ENCODE measurements at places on chromosomes 2 and 18.

- DNase-seq = no peak
Observed at GRCh38 chr2:34291076-34291475, 692.0 kb upstream of the FAM98A start.

DNA sequence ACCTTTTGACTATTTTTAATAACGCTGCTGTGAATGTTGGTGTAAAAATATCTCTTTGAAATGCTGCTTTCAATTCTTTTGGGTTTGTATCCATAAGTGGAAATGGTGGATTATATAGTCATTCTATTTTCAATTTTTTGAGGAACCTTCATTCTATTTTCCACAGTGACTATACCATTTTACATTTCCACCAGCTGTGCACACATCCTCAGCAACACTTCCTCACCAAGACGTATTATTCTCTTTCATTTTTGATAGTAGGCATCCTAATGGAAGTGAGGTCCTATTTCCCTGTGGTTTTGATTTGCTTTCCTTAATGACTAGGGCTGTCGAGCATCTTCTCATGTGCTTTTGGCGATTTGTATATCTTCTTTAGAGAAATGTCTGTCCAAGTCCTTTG is 14.8 kb downstream of the CASP10 start:
- no peak for DNase-seq

- DNase-seq = no peak
Observed at GRCh38 chr2:217870528-217871011, 132.2 kb downstream of the TNS1 start.

GRCh38 chr18:62957885-62958472 is 242.6 kb downstream of the PHLPP1 start:
- peak; percentile 45 for DNase-seq

DNA sequence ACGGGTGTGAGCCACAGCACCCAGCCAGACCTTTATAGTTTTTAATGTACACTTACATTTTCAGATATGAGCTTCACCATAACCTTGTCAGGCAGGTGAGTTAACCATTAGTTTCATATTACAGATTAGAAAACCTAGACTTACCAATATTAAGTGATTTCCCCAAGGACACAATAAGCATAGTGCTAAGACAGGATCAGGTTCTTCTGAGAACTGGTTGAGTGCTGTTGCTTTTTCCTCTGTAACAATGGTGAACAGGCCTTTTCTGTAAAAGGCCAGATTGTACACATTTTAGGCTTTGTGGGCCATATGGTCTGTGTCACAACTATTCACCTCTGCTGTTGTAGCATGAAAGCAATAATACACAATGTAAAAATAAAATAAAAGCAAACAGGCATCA is 332.0 kb downstream of the PIK3C3 start:
- no peak for DNase-seq
